ENCODE measurements at places on chromosomes 12 and 14.

- no peak for DNase-seq
Measured at GRCh38 chr12:85152311-85152729, 116.2 kb downstream of the LRRIQ1 start.

- DNase-seq: no peak
Measured at GRCh38 chr12:87870493-87871460, 158.4 kb downstream of the C12orf50 start.

- DNase-seq: no peak
Measured at GRCh38 chr12:26109343-26109881, 15.4 kb downstream of the BHLHE41 start.

DNA sequence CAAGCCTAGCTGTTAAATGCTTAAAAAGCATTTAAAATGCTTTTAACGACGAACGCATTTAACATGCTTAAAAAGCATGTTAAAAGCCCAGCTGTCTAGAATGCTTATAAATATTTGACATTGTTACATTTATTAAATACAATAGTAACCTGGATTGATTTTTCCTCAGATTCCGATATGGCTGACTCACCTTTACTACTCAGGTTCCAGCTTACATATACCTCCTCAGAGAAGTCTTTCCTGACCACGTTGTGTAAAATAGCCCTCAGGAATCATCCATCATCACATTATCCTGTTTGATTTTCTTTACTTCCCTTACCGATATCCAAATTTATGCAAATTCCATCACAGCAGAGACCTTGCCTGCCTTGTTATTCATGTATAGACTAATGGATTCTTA is 51.4 kb downstream of the SLC41A2 start:
- no peak for DNase-seq

- DNase-seq: no peak
Measured at GRCh38 chr14:23358042-23358441, 5.4 kb upstream of the SLC22A17 start.

- DNase-seq: no peak
Measured at GRCh38 chr12:103969391-103969790, 3.7 kb downstream of the TDG start.

GRCh38 chr12:44519931-44520330 is 356.2 kb downstream of the NELL2 start:
- no peak for DNase-seq

- no peak for DNase-seq
Measured at GRCh38 chr12:2297004-2297403, 244.2 kb downstream of the CACNA1C start.

DNA sequence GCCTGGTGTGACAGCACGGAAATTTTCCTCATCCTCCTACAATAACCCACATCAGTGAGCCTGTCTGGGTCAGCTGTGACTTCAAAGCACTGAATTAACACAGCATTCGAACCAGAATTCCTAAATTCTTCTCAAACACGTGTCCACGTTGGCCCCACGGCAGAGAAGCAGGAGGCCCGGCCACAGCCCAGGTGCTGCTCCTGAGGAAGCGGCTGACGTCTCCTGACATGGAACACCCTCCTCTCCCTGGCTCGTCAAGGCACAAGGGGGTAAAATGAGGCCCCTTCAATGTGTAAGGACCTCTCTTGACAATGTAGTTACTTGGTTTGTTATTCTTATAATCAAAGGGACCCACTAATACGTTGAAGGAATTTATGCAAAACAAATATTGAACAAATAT is 156.3 kb upstream of the GSC start:
- no peak for DNase-seq

DNA sequence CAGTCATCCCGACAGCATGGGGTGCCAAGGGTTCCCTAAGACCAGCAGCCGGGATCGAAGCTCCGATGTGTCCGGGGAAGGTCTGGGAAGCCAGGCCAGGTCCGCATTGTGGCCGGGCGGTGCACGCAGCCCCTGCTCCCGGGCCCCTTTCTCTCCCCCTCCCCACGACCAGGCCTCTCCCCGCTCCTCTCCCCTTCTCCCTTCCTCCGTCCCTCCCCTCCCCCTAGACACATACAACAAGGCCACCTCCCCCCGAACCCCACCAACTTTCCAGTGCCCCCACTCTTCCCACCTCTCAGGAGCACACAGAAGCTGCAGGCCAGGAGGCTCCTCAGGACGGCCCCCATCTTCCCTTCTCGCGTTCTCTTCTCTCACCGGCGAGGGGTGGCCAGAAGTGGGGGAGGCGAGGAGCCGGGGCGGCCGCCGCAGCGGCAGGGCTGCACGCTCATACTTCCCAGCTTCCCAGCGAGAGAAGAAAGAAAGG is 413 bp downstream of the LRP6 start:
- DNase-seq: no peak

- no peak for DNase-seq
Measured at GRCh38 chr12:127328867-127329266, 938.1 kb upstream of the TMEM132C start.

- no peak for DNase-seq
Measured at GRCh38 chr12:40697566-40698259, 5.5 kb downstream of the CNTN1 start.

DNA sequence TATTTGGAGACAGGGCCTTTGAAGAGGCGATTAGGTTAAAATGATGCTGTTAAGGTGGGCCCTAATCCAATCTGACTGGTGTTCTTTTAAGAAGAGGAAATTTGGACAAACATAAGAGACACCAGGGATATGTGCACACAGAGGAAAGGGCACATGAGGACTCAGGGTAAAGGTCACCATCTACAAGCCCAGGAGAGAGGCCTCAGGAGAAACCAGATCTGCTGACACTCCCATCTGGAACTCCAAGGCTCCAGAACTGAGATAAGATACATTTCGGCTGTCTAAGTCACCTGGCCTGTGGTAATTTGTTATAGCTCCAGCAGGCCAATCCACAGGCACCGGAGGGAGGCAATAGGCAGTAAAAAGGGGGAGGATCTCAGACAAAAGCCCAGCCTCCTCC is 48.6 kb downstream of the KICS2 start:
- DNase-seq: no peak

GRCh38 chr14:94460631-94461416 is 8.2 kb upstream of the SERPINA11 start:
- no peak for DNase-seq
